ENCODE measurements at places on chromosomes 5 and 9.

GRCh38 chr9:2662496-2662895 lies 40.9 kb downstream of the VLDLR start:
- no peak for DNase-seq

- DNase-seq = no peak
Measured at GRCh38 chr9:3646226-3646625, 120.4 kb upstream of the RFX3 start.

- no peak for DNase-seq
Measured at GRCh38 chr5:31854181-31855133, 215.5 kb downstream of the PDZD2 start.

- no peak for DNase-seq
Measured at GRCh38 chr5:76590027-76590426, 33.2 kb downstream of the F2RL2 start.

GRCh38 chr5:140631831-140632365 lies 1.1 kb downstream of the CD14 start:
- DNase-seq = peak; percentile 25

DNA sequence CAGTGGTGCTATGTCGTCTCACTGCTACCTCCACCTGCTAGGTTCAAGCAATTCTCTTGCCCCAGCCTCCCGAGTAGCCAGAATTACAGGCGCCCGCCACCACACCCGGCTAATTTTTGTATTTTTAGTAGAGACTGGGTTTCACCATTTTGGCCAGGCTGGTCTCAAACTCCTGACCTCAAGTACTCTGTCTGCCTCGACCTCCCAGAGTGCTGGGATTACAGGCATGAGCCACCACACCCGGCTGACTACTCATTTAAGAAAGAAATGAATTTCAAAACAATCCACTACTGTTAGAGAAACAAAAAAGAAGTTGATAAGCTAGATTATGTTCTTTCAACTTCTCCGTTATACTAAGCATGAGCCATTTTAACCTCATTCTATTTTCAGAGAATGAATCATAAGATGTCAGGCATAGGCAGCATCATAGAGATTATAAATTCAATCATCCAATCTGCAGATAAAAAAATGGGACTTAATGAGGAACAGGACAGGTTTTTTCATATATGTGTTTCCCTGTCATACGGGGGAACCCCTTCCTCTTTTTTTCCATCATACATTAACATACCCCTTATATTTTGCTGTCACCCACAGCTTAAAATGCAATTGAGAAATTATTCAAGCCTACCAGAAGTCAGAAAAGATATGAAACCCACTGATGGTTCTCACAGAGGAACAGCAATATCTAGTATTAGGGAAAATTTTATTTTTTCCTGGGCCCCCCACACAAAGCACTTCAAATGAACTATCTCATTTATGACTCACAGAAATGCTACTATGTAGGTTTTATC lies 26.5 kb upstream of the ADRB2 start:
- no peak for DNase-seq

GRCh38 chr5:133242221-133242835 lies 190.5 kb downstream of the HSPA4 start:
- DNase-seq = no peak

Measured in CD4-positive, alpha-beta T cell treated with Interleukin-1 beta for 1 hour (primary cell).